ENCODE measurements at places on chromosomes 11 and 22. TPM values are rescaled to one million over a fixed set of nuclear protein-coding genes. Genes with fewer than 3 reads are reported as not detected.

MICALL1 gene
- 60.7 TPM for total RNA-seq

GALNT18 gene
- total RNA-seq, result 9.2 TPM

JAML gene
- 0.07 TPM for total RNA-seq

SLC37A2 gene
- 4.3 TPM for total RNA-seq

ALDH3B1 gene
- 41.6 TPM for total RNA-seq

FOSL1 gene
- total RNA-seq, result 69.8 TPM

ANO9 gene
- 32.2 TPM for total RNA-seq

INSC gene
- total RNA-seq, result not detected

SUSD2 gene
- 3.1 TPM for total RNA-seq

SOX10 gene
- total RNA-seq, result not detected

CALCA gene
- not detected for total RNA-seq

RAG1 gene
- total RNA-seq, result 0.90 TPM

MMP8 gene
- total RNA-seq, result not detected

PRR33 gene
- not detected for total RNA-seq

OR4C13 gene
- total RNA-seq, result not detected

MTMR2 gene
- 17.4 TPM for total RNA-seq

FOLR2 gene
- total RNA-seq, result not detected

KIF18A gene
- 29.9 TPM for total RNA-seq

DNA sequence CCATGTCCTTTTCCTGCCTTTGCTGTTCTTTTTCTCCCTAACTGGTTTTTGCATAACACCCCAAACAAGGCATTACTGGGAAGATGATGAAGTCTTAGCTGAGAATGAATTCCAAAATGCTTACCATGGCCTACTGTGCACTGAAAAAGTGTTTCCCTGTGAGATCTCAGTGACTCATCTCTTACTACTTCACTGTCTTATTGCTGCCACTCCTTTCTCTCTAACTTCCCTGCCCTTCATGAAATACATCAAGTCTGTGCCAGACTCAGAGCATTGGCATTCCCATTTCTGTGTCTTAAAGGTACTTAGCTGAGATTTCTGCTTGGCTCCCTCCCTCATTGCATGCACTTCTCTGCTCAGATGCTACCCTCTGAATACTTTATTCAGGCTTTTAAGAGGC lies 49.1 kb upstream of the MUC15 start:
- DNase-seq, result no peak

GRCh38 chr11:61601512-61601911 lies 20.6 kb upstream of the SYT7 start:
- DNase-seq, result no peak

- no peak for DNase-seq
Observed at GRCh38 chr22:42642806-42643633, 2.6 kb upstream of the ATP5MGL start.

GRCh38 chr22:22720724-22721261 lies 76.4 kb downstream of the GGTLC2 start:
- no peak for DNase-seq

DNA sequence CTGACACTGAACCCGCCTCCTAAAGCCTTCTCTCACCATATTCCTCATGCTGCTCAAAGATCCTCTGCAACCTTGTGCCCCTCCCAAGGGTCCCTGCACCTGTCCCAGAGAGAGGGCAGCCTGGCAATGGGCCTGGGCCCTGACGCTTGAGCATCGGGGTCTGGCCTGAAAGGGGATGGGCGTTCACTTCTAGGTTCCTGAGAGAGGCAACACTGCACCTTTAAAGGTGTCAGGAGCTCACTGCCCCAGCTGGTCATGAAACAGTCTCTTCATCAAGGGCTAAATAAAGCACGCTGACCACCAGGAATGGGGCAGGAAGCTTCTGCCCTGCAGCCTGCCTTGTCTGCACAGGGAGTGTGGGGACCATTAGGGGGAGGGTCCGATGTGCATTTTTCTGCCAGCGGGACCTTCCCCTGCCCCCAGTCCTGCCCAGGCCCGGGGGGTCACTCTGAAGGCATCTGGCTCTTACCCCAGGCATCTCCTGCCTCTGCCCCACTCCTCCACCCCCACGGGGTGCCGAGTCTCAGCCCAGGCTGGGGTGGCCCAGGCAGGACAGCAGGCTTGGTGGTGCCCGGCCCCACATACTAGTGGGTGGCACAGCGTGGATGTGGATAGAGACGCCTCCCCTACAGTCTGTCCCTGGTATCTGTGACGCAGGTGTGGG lies 3.5 kb downstream of the C11orf21 start:
- no peak for DNase-seq

- no peak for DNase-seq
Observed at GRCh38 chr22:20025401-20026203, 4.7 kb downstream of the TANGO2 start.

- no peak for DNase-seq
Observed at GRCh38 chr11:15735706-15736105, 620.6 kb downstream of the SOX6 start.

DNA sequence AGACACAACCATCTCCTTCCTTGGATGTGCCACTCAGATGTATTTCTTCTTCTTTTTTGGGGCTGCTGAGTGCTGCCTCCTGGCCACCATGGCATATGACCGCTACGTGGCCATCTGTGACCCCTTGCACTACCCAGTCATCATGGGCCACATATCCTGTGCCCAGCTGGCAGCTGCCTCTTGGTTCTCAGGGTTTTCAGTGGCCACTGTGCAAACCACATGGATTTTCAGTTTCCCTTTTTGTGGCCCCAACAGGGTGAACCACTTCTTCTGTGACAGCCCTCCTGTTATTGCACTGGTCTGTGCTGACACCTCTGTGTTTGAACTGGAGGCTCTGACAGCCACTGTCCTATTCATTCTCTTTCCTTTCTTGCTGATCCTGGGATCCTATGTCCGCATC lies 489 bp downstream of the OR10A4 start:
- DNase-seq, result no peak

- DNase-seq, result no peak
Observed at GRCh38 chr11:117834838-117835443, 10.4 kb upstream of the FXYD2 start.

- no peak for DNase-seq
Observed at GRCh38 chr11:94469416-94469815, 24.2 kb downstream of the MRE11 start.

GRCh38 chr11:45518141-45518832 lies 147.1 kb downstream of the CHST1 start:
- no peak for DNase-seq

DNA sequence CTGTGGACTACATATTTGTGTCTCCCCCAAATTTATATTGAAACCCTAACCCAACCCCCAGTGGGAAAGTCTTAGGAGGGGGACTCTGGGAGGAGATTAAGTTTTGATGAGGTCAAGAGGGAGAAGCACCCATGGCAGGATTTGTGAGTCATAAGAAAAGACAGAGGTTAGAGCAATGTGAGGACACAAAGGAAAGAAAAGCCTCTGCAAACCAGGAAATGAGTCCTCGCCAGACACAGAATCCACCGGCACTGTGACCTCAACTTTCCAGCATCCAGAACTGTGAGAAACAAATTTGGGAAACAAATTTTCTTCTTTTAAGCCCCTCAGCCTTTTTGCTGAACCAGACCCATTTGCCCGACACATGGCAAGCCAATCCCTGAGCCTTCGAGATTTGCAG lies 397.0 kb downstream of the NTM start:
- DNase-seq, result no peak

DNA sequence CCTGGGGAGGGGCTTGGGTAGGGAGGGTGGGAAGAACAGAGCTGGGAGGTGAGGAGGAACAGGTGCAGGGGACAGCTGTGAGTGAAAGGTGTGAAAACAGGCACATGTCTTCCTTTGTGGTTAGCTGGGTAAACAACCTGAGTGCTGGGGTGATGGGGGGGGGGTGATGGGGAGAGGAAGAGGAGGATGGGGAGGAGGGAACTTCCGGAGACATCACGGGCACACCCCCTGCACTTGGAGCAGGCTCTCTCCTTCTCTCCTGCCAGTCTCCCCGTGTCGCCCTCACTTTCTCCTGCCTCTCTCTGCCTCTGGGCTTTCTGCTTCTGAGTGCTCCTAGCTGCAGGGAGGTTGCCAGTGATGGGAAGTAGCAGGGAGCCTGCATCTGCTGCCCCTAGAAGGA lies 8.8 kb downstream of the CXCR5 start:
- no peak for DNase-seq

- DNase-seq, result no peak
Observed at GRCh38 chr11:15053191-15053685, 20.2 kb upstream of the CALCB start.

DNA sequence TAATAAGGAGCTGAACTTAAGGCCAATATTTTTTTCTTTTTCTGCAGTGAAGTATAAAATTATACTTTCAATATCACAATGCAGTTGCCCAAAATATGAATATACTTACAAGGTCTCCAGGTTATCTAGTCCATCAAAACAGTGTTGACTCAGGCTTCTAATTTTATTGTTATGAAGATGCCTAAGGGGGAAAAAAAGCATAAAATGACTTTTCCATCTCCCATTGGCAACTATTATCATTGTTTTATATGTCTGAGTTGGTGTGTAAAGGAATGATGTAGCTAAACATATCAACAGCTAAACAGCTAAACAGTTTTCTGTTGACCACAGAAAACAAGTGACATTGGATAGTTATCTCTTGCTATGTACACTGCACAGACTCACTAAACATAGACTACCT lies 21.2 kb upstream of the CCDC34 start:
- DNase-seq, result no peak

GRCh38 chr22:49305214-49305965 lies 522.3 kb downstream of the BRD1 start:
- DNase-seq, result peak; percentile 75

DNA sequence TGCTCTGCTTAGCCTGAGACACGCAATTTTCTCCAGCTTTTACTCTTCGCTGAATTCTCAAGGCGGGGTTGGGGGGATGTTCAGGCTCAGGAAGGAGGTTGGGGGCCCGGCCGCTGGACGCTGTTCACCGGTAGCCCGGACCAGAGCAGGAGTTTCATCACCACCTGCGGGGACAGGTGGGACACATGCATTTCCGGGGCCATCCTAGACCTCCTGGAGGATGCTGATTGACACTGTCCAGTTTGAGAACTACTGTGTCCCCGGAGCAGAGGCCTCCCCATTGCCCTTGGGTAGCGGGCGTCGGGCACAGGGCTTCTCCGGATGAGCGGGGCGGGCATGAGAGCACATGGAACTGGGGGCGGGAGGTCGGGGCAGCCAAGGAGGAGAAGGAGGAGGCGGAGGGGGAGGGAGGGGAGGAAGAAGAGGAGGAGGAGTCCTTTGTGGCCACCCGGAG lies 144.0 kb upstream of the GRK3 start:
- no peak for DNase-seq

GRCh38 chr11:70756756-70757155 lies 358.4 kb downstream of the CTTN start:
- DNase-seq, result no peak

DNA sequence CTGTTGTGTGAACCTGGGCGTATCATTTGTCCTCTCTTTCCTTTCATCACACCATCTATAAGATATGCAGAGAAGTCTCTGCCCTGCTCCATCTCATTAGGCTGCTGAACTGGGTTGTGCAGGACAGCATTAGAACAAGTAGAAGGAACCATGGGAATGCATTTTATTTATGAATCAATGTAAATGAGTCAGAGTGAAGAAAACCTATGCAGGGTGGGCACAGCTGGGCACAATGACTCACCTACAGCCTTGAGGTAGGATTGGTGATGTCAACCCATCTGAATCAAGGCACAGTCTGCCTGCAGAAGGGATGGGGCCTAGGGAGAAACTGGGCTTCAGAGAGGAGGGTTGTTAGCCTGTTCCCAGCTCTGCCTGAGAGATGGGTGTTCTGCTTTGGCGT lies 123.4 kb downstream of the CSNK2A3 start:
- DNase-seq, result no peak

GRCh38 chr11:29306527-29306926 lies 710.3 kb downstream of the KCNA4 start:
- no peak for DNase-seq

GRCh38 chr11:127806501-127806900 lies 780.9 kb downstream of the ETS1 start:
- DNase-seq, result no peak

- no peak for DNase-seq
Observed at GRCh38 chr11:43952020-43952400, 9.6 kb downstream of the C11orf96 start.

GRCh38 chr11:124864892-124865180 lies 396 bp upstream of the ROBO3 start:
- DNase-seq, result no peak

Measured in Calu3 (cell line).